ENCODE measurements at places on chromosomes 1 and 21.

DNA sequence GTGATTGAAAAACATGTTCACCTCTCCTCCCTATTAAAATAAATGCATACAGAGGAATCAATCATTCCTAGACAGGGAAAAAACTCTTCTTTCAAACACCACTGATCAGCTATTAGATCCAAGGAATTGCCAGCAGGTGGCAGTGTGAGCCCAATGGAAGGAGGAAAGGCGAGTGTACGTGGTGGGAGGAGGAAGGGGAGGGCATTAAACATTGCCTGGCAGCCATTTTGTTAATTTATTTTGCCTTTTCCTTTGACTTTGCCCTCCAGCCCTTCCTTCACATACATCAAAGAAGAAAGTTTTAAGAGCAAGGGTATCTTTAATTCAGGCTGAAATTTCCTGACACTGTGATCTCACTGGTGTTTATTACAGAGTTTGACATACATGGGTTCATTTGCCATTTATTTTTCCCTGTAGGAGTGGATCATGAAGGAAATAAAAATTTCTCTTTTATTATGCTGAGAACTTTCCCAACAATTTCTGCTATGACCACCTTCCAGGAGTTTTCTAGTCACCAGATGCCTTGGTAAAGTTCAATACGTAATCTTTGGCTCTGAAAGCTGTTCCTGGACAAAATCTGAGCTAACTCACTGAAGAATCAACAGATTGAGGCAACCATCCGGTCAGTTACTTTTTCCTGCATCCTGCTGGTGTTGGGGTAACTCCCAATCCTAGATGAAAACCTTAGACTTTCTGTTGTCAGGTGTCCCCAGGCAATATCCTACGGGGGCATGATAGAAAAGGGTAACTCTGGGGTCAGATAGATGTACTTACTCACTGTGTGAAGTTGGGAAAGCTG is 1.9 kb upstream of the GNAI3 start:
- DNase-seq = peak; percentile 94

GRCh38 chr1:28898405-28898881 is 15.9 kb upstream of the EPB41 start:
- DNase-seq = no peak

DNA sequence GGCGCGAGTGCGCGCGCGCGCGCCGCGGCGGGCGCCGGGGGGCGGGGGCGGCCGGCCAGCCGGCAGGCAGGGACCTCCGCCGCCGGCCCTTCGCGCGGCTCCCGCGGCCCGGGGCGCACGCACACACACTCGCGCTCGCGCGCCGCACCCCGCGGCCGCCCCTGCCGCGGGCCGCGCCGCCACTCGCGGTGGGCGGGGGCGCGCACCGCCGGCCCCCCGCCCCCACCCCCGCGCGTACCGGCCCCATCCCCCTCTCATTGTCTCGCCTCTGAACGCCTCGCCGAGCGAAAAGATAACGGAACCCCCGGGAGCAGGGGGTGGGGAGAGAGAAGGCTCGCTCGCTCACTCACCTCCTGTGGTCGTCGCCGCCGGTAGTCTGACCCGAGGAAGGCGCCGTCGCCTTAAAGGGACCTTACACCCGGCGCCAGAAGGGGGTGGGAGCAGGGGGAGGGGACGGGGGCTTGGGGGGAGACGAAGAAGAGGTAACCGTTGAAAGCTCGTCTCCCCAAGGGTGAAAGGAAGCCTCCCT is 428 bp downstream of the POGZ start:
- DNase-seq = peak; percentile 77

DNA sequence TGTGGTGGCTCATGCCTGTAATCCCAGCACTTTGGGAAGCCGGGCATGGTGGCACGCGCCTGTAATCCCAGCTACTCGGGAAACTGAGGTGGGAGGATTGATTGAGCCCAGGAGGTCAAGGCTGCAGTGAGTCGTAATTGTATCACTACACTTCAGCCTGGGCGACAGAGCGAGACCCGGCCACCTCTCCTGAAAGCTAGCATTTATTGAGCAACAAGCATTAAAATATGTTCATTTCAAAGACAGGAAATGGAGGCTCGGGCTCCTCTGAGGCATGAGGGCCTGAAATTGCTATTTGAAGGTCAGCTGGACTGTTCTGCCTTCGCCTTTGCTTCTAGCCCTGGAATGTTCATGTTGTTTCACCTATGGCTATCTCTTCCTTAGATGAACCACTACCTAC is 34.5 kb downstream of the SPATA21 start:
- no peak for DNase-seq

DNA sequence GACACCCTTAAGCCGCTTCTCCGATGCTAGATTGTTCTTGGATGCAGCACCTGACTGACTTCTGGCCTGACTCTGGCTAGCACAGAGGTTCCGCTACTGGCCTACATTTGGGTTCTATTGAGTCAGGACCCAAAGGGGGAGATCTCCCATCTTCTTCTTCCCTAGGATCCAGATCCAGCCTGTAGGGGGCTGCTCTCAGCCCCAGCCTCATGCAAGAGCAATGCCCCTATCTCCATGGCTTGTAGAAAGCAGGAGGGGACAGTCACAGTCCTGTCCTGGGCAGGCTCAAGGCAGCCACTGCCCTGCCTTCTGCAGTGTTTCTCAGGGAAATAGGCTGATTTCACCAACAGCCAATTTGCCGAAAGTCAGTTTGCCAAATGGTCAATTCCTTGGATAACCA is 6.3 kb upstream of the ADAR start:
- DNase-seq = no peak

All from common myeloid progenitor, CD34-positive (primary cell).